ENCODE measurements at places on chromosomes 16 and 17. TPM values are rescaled to one million over a fixed set of nuclear protein-coding genes. Genes with fewer than 3 reads are reported as not detected.

The PLXDC1 gene
- 3.2 TPM for total RNA-seq

The KIF2B gene
- total RNA-seq: not detected

- DNase-seq: no peak
Measured at GRCh38 chr16:1297018-1297696, 12.3 kb upstream of the UBE2I start.

GRCh38 chr17:78058001-78058400 is 70.6 kb downstream of the TMC6 start:
- no peak for DNase-seq

GRCh38 chr17:40903129-40903847 is 18.2 kb upstream of the KRT20 start:
- no peak for DNase-seq

- DNase-seq: no peak
Measured at GRCh38 chr17:55794725-55795482, 44.1 kb downstream of the PCTP start.

- peak; percentile 88 for DNase-seq
Measured at GRCh38 chr17:41666708-41667279, 21.9 kb upstream of the EIF1 start.

All from pancreas (tissue), 10 donors.